ENCODE measurements at places on chromosomes 2 and 18.
A peak's percentile ranks its signal among the peaks of the same experiment; 100 is the strongest.

DNA sequence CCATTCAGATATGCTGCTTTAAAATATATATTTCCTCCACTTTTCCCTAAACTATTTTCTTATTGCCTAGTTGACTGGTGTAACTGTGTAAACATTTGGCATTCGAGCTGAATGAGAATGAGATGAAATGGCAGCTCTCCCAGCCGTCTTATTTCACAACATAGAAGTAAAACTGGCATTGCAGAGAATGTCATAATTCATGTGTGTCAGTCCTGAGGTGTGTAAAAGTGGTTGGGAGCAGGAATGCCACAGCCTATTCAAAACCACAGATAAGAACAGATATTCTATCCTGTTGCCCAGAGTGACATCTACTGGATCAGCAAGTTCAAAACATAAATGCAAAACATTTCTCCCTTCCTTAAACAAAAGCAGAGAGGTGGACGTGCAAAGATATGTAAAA, 565.5 kb upstream of the CHAC2 start:
- peak; percentile 57 for DNase-seq

DNA sequence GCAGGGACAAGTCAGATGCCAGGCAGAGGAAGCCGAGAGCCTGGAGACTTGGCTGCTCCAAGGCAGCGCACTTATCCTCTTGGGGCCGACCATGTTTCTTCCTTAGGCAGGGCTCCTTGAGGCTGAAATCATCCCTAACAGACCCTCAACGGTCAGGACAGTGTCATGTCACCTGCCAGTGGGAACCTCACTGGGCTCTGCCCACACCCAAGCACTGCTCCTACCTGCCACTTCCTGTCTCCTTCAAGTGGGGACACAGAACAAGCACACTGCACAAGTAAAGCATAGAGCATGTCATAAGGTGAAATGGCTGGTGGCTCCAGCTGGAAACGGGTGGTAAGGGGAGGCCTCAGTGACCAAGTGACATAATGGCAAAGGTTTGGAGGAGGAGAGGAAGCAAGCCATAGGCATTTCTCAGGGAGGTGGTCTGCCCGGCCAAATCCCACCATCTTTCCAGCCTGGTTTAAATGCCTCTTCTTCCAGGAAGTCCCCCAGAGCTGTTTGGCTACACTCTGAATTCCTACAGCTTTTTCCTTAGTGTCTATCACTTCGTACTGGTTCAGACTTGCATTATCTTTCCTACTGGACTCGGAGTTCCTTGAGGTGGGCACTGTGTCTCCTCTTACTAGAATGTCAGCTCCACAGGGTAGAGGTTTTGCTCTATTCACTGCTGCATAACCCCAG, 7.3 kb upstream of the ATOH8 start:
- DNase-seq = no peak

- DNase-seq = no peak
Measured at GRCh38 chr2:163641986-163642385, 93.8 kb downstream of the FIGN start.

- no peak for DNase-seq
Measured at GRCh38 chr2:124145982-124146381, 120.9 kb downstream of the CNTNAP5 start.

DNA sequence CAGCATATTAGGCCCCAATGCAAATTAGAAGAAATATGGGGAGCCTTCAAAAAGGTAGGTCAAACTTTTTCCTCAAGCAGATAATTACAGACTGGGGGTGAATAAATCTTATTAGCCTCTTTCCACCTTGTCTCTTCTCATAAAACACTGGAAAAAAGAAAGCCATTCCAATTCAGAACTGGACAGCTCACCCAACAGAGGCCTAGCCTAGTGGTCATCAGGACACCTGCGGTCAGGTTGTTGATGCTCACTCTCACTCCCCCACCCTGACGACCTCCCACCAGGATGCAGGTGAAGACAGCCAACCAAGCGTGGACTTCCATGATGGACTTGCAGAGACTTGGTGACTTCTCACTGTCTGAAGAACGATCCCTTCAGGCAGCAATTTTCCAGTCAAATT, 207.1 kb downstream of the ALK start:
- no peak for DNase-seq

- no peak for DNase-seq
Measured at GRCh38 chr2:231975001-231975400, 13.5 kb downstream of the DIS3L2 start.

- DNase-seq = no peak
Measured at GRCh38 chr18:31247574-31248199, 70.3 kb upstream of the DSG1 start.

DNA sequence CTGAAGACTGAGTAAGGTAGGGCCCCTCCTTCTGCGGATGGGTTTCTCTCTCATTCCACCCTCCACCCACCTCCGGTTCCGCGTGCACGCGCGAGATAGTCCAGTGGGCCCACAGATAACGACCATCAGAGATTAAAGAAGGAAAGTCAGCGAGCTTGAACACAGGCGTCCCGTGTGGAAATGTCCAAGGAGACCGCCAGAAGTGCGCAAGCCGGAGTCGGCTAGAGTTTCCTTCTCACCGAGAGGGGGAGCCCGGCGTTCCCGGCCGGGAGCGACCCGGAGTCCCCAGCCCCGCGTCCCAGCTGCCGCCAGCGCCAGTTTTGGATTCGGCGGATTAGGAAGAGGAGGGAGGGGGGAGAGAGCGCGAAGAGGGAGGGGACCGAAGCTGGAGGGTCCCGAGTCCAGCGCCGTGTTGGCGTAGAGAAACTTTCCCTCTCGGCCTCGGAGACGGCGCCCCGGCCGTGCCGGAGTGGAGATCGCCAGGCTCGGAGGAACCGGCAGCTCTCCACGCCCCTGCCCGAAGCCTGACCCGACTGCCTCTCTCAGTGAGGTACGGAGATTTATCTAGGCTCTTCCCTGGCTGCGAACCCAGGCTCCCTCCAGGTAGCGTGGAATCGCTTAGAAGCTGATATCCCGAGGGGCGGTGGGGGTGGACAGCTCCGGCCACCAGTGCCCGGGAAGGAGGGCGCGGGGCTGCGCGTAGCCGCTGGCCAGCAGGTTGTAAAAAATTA, at the start of gene GULP1:
GULP1 (plus strand) TSS at position 258 of the 731 bp plus-strand sequence. CDS start 185,829 bp downstream, outside the sequence.
- DNase-seq = peak; percentile 91

DNA sequence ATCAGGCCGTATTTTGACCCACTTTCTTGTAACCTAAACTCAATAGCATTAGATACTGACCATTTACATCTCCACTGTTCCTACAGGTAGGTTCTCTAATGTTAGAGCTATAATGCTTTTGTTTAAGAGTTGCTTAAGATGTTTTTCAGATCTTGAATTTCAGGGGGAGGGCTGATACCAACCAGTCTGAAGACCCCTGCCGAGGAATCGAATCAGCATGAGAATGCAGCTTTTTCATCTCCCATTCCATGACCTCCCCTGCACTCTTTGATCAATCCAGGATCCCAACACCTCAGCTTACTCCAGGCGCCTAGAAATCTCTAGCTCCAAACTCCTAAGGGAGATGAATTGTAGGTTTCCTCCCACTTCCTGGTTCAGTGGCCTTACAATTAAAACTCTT, 120.5 kb upstream of the MC4R start:
- no peak for DNase-seq

DNA sequence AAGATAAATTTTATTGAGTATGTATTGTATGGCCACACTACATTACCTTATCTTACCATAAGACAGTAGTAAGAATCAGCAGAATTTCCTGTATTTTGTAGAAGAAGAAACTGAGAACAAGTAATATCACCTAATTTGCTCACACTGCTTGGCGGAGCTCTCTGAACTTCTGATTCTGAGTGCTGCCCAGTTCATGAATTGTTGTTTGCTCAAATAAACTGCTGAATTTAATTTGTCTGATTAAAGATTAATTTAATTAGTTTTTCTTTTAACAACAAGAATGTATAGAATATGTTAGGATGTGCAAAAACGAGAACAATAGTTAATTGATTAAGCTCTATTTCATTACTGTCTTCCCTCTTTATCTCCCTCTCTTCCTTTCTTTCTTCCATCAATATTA, 100.1 kb upstream of the ERBB4 start:
- DNase-seq = no peak

DNA sequence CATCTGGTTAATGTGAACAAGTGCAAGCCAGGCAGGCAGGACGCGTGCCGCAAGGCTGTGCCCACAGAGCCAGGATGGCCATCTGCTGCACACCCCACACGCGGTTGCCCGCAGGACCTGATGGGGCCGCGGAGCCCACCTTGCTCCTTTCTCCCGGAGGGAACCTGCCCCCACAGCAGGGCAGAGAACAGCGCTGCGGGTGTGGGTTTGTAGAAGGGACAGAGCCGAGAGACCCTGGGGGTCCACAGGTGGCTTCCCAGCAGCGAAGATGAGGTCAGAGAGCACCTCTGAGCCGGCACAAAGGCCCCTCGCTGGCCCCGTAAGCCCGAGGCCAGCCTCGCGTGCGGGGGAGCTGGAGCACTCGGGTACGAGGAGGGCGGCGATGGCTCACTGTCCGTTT, 460.8 kb upstream of the SALL3 start:
- no peak for DNase-seq

GRCh38 chr18:49074505-49074904, 123.7 kb upstream of the SMAD7 start:
- no peak for DNase-seq

GRCh38 chr18:45287531-45287930, 327.7 kb upstream of the SLC14A2 start:
- DNase-seq = no peak

DNA sequence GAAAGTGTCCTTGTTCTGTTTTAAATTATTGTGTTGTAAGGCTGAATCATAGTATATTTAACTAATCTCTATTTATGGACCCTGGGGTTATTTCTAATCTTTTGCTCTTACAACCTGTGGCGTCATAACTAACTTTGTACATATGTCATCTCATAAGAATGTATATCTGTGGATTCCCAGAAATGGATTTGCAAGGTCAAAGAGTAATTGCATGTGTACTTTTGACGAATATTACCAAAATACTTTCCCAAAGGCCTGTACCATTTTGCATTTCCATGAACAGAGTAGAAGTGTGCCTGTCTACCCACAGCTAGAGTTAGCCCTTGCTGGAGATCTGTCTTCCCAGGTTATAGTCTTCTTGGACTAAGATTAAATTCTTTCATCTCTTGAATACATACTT, 42.8 kb downstream of the SEMA4F start:
- DNase-seq = no peak

GRCh38 chr2:28252311-28252710, 140.3 kb upstream of the FOSL2 start:
- no peak for DNase-seq

GRCh38 chr2:190843890-190844699, 36.5 kb upstream of the GLS start:
- DNase-seq = no peak

All from islet precursor cell (in vitro differentiated cells).